ENCODE measurements at places on chromosomes 16 and 17.

DNA sequence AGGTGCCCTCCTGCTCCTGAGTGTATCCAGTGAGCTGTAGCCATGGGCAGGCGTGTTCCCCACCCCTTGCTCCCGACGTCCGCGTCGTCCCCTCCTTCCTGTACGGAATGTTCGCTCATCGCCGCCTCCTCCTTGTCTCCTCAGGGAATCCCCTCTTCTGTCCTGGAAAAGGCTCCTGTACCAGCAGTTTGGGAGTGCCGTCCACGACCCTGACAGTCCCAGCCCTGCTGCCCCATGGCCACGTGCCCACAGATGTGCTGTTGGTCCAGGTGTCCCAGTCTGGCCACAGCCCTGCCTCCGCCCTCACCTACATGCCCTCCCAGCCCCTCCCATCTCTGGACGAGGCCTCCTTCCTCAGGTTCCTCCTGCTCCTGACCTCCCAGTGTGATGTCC lies 30.2 kb downstream of the OR1D5 start:
- H3K36me3 ChIP-seq = no peaks in the 10 kb centered on the region
- H3K4me1 ChIP-seq = no peaks in the 10 kb centered on the region
- no peak for DNase-seq
- no peaks in the 10 kb centered on the region for H3K27me3 ChIP-seq

DNA sequence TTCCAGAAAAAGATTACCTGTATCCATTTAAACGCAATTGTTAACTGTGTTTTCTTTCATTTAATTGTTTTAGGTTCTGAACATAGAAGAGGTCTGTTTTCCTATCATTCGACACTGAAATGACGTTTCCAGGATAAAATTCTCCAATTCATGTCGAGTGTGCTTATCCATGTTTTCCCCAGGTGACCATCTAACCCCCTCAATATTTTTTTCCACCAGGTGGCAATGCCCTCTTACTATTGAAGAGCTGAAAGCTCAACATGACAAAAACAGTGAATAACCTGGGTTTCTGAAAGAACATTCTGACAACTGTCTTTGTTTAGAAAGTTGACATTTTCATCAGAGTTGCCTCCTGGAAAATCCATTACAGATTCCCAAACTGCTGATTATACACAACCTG lies 948.7 kb downstream of the KCNJ2 start:
- H3K27me3 ChIP-seq = no peaks in the 10 kb centered on the region
- no peak overlapping the region for H3K4me3 ChIP-seq
- DNase-seq = no peak
- no peak overlapping the region for H3K27ac ChIP-seq
- H3K36me3 ChIP-seq = no peaks in the 10 kb centered on the region
- no peaks in the 10 kb centered on the region for H3K4me1 ChIP-seq

GRCh38 chr16:67674851-67675578 lies 8.4 kb downstream of the C16orf86 start:
- DNase-seq = no peak
- no peaks in the 10 kb centered on the region for H3K27me3 ChIP-seq
- no peaks in the 10 kb centered on the region for H3K36me3 ChIP-seq
- H3K27ac ChIP-seq = peak overlapping the region; percentile 64

DNA sequence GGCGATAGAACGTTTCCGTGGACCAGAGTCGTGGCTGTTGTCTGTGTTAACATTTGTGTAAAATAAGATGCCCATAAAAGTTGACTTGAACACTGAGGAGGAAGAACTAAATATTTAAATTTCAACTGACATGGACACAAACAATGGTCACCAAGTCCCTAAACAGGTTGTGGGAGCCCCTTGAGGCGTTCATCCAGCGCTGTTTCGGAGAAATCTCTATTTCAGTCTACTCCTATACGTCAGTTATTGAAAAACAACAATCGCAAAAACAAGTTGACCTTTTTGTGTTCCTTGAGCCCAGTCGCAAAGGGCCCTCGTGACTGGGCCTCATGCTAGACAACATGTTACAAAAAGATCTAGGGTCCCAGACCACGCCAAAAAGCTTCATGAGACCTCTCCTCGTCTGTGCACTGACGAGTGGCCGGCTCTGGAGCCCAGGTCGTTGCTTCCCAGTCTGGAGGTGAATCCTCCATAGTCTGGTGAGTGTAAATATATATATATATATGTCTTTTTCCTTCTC lies 439 bp upstream of the TMEM231 start:
- H3K4me3 ChIP-seq = peak overlapping the region; percentile 89
- H3K27ac ChIP-seq = peak overlapping the region; percentile 59
- H3K4me1 ChIP-seq = peaks cover 12% of the 10 kb centered on the region
- H3K36me3 ChIP-seq = no peaks in the 10 kb centered on the region
- H3K27me3 ChIP-seq = no peaks in the 10 kb centered on the region

DNA sequence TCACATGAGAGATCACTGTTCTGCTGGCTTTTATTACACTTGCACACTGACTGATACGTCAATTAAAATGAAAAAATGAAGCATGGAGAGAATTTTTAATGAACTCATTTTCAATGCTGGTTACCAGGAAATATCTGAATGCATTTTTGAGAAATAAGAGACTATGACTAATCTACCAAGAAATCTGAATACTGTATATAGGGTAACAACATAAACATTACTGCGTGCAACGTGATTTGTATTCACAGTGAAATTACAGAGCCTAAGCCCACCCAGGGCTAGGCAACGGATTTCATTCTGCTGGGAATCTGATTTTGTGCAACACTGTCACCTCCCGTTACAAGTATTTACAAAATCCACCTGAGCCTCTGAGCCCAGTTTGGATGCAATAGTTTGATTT lies 23.8 kb upstream of the LCMT1 start:
- no peaks in the 10 kb centered on the region for H3K27me3 ChIP-seq
- H3K4me1 ChIP-seq = peaks cover 15% of the 10 kb centered on the region
- no peak overlapping the region for H3K27ac ChIP-seq
- H3K4me3 ChIP-seq = no peak overlapping the region

DNA sequence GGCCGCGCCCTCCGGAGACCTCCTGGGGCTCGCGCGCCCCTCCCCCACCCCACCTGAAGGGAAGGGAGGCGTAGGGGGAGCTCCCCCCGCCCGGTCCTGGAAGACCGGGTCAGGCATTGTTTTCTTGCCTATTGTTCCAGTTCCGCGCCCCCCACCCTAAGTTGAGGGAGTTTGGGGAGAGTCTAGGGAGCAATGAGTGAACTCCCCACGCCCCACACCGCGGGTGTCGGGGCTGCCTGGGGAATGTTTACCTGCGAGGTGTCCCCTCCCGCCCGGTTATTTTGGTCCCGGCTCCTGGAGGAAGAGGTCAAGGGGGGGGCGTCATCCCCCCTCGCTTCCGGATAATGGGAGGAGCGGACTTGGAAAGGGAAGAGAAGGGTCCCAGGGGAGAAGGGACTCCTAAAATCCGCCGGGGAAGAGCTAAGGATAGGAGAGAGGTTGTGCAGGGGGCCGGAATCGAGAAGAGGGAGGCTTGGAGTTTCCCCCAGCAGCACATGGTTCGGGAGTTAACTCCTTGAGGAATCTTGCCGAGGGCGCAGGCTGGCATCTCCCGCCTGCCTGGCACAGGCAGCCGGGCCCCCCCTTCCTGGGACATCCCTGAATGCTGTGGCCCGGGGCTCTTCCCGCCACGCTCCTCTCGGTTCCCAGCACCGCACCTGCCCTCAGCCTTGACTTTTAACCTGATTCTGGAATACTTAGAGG lies 881 bp downstream of the MLLT6 start:
- peak overlapping the region; percentile 88 for H3K27ac ChIP-seq
- H3K4me3 ChIP-seq = peak overlapping the region; percentile 91
- H3K27me3 ChIP-seq = no peaks in the 10 kb centered on the region
- H3K4me1 ChIP-seq = peaks cover 30% of the 10 kb centered on the region
- H3K36me3 ChIP-seq = no peaks in the 10 kb centered on the region
- DNase-seq = peak; percentile 73

GRCh38 chr17:61834610-61835009 lies 28.7 kb downstream of the BRIP1 start:
- H3K36me3 ChIP-seq = no peaks in the 10 kb centered on the region
- no peak overlapping the region for H3K27ac ChIP-seq
- H3K4me3 ChIP-seq = no peak overlapping the region

- no peaks in the 10 kb centered on the region for H3K36me3 ChIP-seq
- peak; percentile 17 for DNase-seq
- no peaks in the 10 kb centered on the region for H3K4me1 ChIP-seq
- H3K27me3 ChIP-seq = no peaks in the 10 kb centered on the region
- H3K4me3 ChIP-seq = no peak overlapping the region
These were observed 180.7 kb upstream of the CACNG5 start for GRCh38 chr17:66654106-66654740.

GRCh38 chr16:75065149-75065505 lies 51.5 kb downstream of the LDHD start:
- peaks cover 36% of the 10 kb centered on the region for H3K4me1 ChIP-seq
- H3K4me3 ChIP-seq = no peak overlapping the region
- no peaks in the 10 kb centered on the region for H3K27me3 ChIP-seq
- peak overlapping the region; percentile 20 for H3K27ac ChIP-seq
- peak; percentile 83 for DNase-seq
- no peaks in the 10 kb centered on the region for H3K36me3 ChIP-seq

DNA sequence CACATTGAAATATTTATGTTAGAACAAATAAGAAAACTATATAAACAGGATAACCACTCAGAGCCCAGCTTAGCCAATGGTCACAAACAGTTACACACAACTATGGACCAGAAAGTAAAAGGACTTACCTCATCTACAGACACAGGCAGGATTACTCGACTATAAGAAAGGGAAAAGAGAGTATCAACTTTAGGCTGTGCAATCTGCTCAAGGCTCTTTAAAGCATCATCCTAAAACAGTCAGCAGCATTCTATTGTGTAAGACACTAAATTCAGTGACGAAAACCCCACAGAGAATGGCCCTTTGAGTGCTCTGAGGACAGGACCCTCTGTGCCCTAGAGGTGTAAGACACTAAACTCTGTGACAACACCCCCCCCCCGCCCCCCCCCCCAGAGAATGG lies 4.2 kb downstream of the PITPNA start:
- no peaks in the 10 kb centered on the region for H3K27me3 ChIP-seq
- H3K4me1 ChIP-seq = peaks cover 19% of the 10 kb centered on the region
- no peaks in the 10 kb centered on the region for H3K36me3 ChIP-seq

DNA sequence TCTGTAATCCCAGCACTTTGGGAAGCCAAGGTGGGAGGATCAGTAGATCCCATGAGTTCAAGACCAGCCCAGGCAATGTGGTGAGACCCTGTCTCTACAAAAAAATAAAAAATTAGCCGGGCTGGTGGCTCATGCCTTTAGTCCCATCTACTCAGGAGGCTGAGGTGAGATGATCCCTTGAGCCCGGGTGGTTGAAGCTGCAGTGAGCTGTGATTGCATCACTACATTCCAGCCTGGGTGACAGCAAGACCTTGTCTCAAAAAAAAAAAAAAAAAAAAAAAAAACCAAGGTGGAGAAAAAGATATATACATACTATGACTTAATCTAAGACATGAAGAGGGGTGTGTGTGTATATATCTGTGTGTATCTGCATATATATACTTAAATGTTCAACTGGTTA lies 26.7 kb downstream of the BBS2 start:
- H3K36me3 ChIP-seq = no peaks in the 10 kb centered on the region
- DNase-seq = no peak
- H3K4me3 ChIP-seq = no peak overlapping the region
- no peaks in the 10 kb centered on the region for H3K4me1 ChIP-seq
- no peaks in the 10 kb centered on the region for H3K27me3 ChIP-seq

DNA sequence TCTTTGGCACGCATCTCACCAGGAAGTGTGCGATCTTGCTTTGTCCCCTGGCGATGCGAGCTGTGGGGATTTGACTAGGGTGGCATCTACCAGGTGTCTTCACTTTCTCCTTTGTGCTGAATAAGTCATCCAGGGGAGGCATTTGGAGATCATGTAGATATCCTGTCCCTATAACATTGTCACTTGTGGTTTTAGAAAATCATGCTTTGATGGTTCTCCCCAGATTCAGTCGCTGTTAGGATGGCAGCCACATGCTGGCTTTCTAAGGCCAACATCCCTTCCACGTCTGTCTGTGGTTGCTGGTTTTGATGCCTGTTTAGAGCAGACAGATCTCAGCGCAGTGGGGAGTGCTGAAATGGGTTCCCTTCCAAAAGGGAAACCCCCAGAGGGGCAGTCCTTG lies 2.5 kb downstream of the ADAD2 start:
- H3K36me3 ChIP-seq = no peaks in the 10 kb centered on the region
- DNase-seq = no peak
- H3K4me3 ChIP-seq = no peak overlapping the region
- no peaks in the 10 kb centered on the region for H3K4me1 ChIP-seq
- no peaks in the 10 kb centered on the region for H3K27me3 ChIP-seq
- H3K27ac ChIP-seq = no peak overlapping the region

DNA sequence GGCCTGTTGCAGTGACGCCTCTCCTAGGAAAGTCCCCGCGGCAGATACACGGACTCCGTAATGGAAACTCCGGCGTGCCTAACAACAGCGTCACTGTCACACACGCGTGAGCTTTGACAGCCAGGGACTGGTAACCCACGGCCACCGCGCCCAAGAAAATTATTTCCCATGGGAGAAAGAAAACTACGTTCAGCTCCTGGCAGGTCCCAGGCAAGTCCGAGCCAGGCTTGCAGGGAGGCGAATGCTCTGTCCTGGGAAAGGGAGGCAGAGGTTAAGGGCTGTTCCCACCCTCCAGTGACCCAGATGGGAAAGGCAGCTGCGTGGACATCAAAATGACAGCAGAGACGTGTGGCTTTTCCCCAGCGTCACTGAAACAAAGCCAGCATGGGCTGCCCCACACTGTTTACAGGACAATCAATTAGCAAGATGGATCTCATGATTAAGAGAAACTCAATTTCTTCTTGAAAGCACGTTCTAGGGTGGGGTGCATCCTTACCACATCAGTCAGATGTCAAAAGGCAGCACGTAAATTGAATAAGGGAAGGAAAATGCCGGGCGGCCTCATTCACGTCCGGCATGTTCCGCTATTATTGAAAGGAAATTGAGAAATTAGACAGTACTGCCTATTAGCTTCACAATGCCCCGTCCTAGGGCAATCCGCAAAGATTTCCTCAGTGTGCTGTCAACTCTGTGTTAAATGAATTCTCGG lies 82.5 kb downstream of the NXN start:
- H3K27me3 ChIP-seq = no peaks in the 10 kb centered on the region
- H3K4me1 ChIP-seq = peaks cover 3% of the 10 kb centered on the region
- DNase-seq = no peak
- no peak overlapping the region for H3K27ac ChIP-seq

GRCh38 chr17:33012522-33013033 lies 20.9 kb downstream of the SPACA3 start:
- no peaks in the 10 kb centered on the region for H3K36me3 ChIP-seq
- H3K27me3 ChIP-seq = no peaks in the 10 kb centered on the region
- H3K4me1 ChIP-seq = no peaks in the 10 kb centered on the region
- H3K27ac ChIP-seq = no peak overlapping the region
- no peak for DNase-seq

DNA sequence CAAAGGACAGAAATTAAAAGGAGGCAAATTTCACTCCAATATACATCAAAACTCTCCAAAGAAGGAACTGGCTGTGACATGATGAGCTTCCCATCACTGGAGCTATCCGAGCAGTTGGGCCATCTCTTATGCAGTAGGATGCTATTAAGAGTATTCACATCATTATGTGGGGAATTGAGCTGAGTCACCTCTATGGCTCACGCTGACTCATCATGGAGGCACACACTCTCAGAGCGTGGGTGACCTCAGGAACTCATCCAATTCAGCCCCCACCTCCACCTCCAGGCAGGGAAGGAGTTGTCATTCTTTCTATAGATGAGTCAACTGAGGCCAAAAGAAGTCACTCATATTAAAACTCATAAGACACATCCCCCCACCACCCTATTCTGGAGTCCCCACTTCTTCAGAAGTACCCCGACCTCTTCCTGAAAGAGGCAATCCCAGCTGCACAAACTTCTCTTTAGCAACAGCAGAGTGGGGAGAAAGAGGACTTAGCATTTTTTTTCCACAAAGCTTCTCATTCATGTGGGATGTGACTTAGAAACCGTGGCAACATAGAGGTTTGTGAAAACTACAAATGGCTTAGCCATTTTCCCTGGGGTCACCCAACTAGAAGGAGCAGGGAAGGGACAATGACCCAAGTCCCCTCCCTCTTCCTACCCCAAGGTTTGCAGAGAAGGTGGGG lies 32.5 kb downstream of the ABCC12 start:
- H3K27me3 ChIP-seq = no peaks in the 10 kb centered on the region
- DNase-seq = no peak
- no peaks in the 10 kb centered on the region for H3K36me3 ChIP-seq
- no peaks in the 10 kb centered on the region for H3K4me1 ChIP-seq

Measured in testis (tissue), 5 donors.